Occipital lobe (tissue), 3 donors: ENCODE measurements at places on chromosomes 6 and 20.

- DNase-seq, result no peak
Measured at GRCh38 chr6:43896329-43897255, 126.6 kb downstream of the VEGFA start.

- DNase-seq, result no peak
Measured at GRCh38 chr6:101069191-101069795, 188.2 kb upstream of the ASCC3 start.

DNA sequence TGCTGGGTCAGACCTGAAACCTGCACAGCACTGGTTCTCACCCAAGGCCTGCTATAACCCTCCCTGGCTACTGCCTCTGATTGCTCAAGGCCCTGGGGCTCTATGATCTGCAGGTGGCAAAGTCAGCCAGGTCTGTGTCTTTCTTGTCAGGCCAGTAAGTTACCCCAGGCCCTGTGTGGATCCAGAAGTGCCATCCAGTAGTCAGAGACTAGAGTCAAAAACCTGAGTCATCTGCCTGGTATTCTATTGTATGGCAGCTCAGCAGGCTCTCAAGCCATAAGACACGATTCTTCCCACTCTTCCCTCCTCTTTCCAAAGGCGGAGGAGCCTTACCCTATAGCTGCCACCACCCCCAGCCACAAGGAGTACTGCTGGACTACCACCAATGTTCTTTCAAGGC, 593.0 kb downstream of the FRK start:
- no peak for DNase-seq

DNA sequence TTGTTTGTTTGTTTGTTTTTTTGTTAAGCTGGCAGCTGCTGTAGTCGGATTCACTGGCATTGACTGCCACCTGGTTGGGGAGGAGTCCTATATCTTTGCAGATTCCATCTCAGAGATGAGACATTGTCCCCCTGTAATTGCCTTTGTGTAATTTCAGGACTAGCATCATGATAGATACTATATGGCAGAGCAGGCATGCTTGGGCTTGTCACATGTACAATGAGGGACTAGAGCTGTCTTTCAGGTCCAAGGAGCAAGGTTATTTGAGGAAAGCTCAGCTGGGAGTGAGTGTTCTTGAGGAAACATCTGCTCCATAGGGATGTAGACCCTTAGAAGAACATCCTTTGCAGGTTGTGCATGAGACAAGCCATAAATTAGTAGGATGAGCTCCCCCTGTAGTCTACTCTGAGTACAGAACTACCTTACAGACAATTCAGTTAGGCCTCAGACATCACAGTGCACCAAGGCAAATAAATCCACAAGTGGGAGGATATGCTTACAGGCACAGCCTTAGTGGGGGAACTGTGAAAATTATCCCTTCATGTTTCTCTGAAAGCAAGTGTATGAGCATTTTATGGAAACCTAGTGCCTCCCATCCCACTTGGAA, 62.1 kb downstream of the BMP2 start:
- DNase-seq, result no peak

GRCh38 chr20:42218621-42219374, 600.6 kb upstream of the CHD6 start:
- no peak for DNase-seq

DNA sequence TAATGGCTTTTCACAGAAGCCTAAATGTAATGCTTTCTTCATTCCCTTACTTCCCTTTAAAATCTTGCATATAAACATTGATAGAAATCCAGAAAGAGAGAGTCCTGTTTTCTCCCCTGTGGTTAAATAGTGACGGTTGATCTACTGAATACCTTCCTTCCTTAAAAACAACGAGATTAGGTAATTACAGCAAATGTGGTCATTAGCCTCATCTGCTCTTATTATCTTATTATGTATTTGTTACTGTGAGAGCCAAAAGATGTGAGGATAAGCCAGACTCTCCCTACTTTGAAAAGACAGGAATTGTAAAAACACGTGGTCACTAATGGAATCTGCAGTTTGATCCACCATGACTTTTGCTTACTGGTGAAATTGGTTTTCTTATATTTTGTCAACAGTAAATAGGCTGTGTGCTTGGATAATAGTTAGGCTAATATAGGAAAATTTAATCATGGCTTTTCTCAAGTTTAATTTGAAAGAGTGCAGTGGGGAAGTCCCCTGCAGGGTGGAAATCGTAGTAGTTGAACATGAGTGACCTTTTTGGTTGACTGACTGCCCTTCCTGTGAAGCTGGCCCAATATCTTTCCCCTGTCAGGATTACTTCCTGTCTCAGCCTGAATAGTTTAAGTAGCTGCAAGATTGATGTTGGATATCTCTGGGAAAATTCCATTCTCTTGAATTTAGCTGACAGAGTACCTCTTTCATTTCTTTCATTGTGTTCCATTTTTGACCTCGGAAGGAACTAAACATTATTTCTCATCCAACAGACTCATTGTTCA, 62.8 kb downstream of the JARID2 start:
- DNase-seq, result no peak

GRCh38 chr6:41597246-41598000, 40.8 kb upstream of the MDFI start:
- no peak for DNase-seq
